ENCODE measurements at places on chromosomes 16 and 17.

- DNase-seq, result no peak
These were observed 32.1 kb downstream of the CCDC40 start for GRCh38 chr17:80068301-80069222.

DNA sequence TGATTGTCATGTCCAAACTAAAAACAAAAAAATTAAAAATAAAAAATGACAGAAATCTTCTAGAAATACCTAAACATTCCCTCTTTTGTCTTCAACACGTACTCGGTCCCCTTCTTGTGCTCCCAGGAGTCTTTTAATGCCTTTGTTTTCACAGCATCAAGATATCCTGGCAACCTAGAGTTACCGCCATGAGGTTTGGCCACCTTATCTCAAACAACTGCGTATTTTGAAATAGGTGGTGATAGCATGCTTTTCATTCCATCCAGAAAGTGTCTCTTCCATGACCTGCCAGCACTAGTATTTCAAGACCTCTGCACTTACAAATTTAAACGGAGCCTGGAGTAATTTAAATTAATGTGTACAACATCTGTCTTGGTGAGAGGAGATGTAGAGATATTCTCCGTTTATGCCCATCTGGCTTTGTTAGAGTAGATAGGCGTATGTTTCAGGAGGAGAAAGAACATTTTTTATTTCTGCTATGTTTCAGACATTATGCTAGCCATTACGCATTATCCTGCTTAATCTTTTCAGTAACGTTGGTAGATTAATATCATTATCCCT is 42.0 kb downstream of the RBFOX1 start:
- no peak for DNase-seq

- DNase-seq, result no peak
These were observed 4.5 kb downstream of the TRPV2 start for GRCh38 chr17:16419929-16420271.

- peak; percentile 31 for DNase-seq
These were observed 41.8 kb downstream of the TEKT5 start for GRCh38 chr16:10652730-10653590.

GRCh38 chr16:3591436-3591803 is 14.2 kb upstream of the NLRC3 start:
- no peak for DNase-seq
